ENCODE measurements at places on chromosomes 16 and 17. TPM values are rescaled to one million over a fixed set of nuclear protein-coding genes. Genes with fewer than 3 reads are reported as not detected.

GRCh38 chr16:11202260-11203091, 53.5 kb downstream of the SOCS1 start:
- DNase-seq: no peak

DNA sequence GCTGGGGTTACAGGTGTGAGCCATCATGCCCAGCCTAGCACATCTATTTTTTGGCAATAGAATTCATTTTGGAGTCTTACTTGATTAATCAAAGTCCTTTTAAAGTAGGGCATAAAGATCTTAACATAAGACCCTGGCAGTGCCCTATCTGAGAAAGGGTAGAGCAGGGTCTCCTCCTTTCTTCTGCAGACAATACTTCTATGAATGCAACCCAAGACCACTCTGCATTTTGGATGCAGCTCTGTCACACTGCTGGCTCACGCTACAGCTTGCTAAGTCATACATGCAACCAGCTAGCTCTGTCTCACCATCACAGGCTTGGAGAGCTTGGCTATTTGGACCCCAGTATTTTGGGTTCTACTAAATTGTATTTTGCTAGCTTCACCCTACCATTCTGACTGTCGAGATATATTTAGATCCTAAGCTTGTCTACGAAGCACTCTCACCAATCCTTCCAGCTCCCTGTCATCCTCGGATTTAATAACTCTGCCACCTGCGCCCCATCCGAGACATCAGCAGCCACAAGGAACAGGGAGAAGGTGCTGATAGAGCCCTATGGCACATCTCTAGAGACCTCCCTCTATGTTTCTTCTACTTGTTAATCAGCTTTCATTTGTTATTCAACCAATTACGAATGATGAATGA, 45.1 kb downstream of the RBFOX3 start:
- DNase-seq: no peak

DNA sequence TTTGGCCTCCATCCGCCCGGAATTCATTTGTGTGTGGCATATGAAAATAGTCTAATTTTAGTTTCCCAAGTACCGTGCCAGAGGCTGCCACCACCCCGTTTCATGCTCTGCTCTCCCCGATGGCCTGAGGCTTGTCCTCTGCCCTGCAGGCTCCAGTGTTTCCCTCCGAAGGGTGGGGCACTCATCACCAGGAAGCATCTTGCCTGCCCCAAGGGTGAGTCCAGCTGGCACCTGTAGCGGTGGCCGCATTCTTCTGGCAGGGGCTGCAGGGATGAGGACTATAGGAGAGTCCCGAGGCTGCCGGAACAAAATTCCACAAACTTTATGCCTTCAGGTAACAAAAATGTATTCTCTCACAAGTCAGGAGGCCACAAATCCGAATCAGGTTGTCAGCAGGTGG, 23.1 kb upstream of the CMIP start:
- no peak for DNase-seq

GRCh38 chr17:77318491-77319210, 177.9 kb downstream of the SEC14L1 start:
- DNase-seq: no peak

PMFBP1 gene
- not detected for total RNA-seq

ATP6V0C gene
- total RNA-seq: 133 TPM

Measured in vagina (tissue), 2 donors.